ENCODE measurements at places on chromosomes 3 and 15. TPM values are rescaled to one million over a fixed set of nuclear protein-coding genes. Genes with fewer than 3 reads are reported as not detected.

CNOT10 gene
- 21.3 TPM for total RNA-seq

EIF1B gene
- total RNA-seq: 40.9 TPM

TP63 gene
- total RNA-seq: 0.06 TPM

POLQ gene
- 0.37 TPM for total RNA-seq

PRSS50 gene
- 0.17 TPM for total RNA-seq

C2CD4A gene
- total RNA-seq: 0.17 TPM

DPPA2 gene
- not detected for total RNA-seq

GUCA1C gene
- total RNA-seq: not detected

METTL6 gene
- total RNA-seq: 13.1 TPM

NLGN1 gene
- total RNA-seq: 8.8 TPM

CD276 gene
- total RNA-seq: 51.9 TPM

SLC24A5 gene
- total RNA-seq: not detected

ANKRD34C gene
- not detected for total RNA-seq

AADACL2 gene
- total RNA-seq: 0.14 TPM

CCR8 gene
- not detected for total RNA-seq

CX3CR1 gene
- total RNA-seq: 22.6 TPM

SMAD6 gene
- total RNA-seq: 50.5 TPM

SUCNR1 gene
- 0.69 TPM for total RNA-seq

SMCO1 gene
- not detected for total RNA-seq

AGBL1 gene
- total RNA-seq: not detected

FBXO40 gene
- 0.03 TPM for total RNA-seq

SEMA5B gene
- total RNA-seq: 1.7 TPM

LMAN1L gene
- total RNA-seq: not detected

DCLK3 gene
- total RNA-seq: 0.12 TPM

SLC22A13 gene
- 0.95 TPM for total RNA-seq

BSN gene
- 0.81 TPM for total RNA-seq

CYP1A1 gene
- 13.8 TPM for total RNA-seq

RARB gene
- total RNA-seq: 12.9 TPM

ANKRD63 gene
- 1.6 TPM for total RNA-seq

TRIM71 gene
- total RNA-seq: 0.37 TPM

CFAP100 gene
- total RNA-seq: 0.40 TPM

ANKUB1 gene
- total RNA-seq: not detected

PARL gene
- 33.6 TPM for total RNA-seq

SLC9C1 gene
- 0.46 TPM for total RNA-seq

PSTPIP1 gene
- total RNA-seq: 16.3 TPM

CPA3 gene
- total RNA-seq: 46.6 TPM

ITIH4 gene
- total RNA-seq: 10.2 TPM

FILIP1L gene
- 142 TPM for total RNA-seq

PTH1R gene
- total RNA-seq: 11.7 TPM

SATB1 gene
- 39.9 TPM for total RNA-seq

PROS1 gene
- total RNA-seq: 39.0 TPM

CYP1A2 gene
- 0.14 TPM for total RNA-seq

HTR3E gene
- total RNA-seq: not detected

LACTB gene
- 20.7 TPM for total RNA-seq

ROPN1 gene
- not detected for total RNA-seq

XCR1 gene
- total RNA-seq: 0.66 TPM

MME gene
- total RNA-seq: 111 TPM

ADCY5 gene
- total RNA-seq: 25.8 TPM

NR2E3 gene
- total RNA-seq: 3.0 TPM

WDR93 gene
- total RNA-seq: 0.49 TPM

TIMMDC1 gene
- 114 TPM for total RNA-seq

NANOGP8 gene
- total RNA-seq: 0.46 TPM

DUOX1 gene
- total RNA-seq: 23.4 TPM
